ENCODE measurements at places on chromosomes 5 and 9. TPM values are rescaled to one million over a fixed set of nuclear protein-coding genes. Genes with fewer than 3 reads are reported as not detected.

PCDHB10 gene
- total RNA-seq, result 7.5 TPM

LCN15 gene
- total RNA-seq, result 0.58 TPM

SPAG8 gene
- 3.2 TPM for total RNA-seq

NUDT12 gene
- total RNA-seq, result 18.8 TPM

SEMA6A gene
- total RNA-seq, result 21.6 TPM
